Kidney (tissue), 22 donors: ENCODE measurements at places on chromosomes 11 and 22. TPM values are rescaled to one million over a fixed set of nuclear protein-coding genes. Genes with fewer than 3 reads are reported as not detected.

- H3K4me3 ChIP-seq = no peak overlapping the region
- no peaks in the 10 kb centered on the region for H3K27me3 ChIP-seq
- H3K4me1 ChIP-seq = no peaks in the 10 kb centered on the region
These were observed 37.2 kb downstream of the TP53I11 start for GRCh38 chr11:44913502-44913901.

DNA sequence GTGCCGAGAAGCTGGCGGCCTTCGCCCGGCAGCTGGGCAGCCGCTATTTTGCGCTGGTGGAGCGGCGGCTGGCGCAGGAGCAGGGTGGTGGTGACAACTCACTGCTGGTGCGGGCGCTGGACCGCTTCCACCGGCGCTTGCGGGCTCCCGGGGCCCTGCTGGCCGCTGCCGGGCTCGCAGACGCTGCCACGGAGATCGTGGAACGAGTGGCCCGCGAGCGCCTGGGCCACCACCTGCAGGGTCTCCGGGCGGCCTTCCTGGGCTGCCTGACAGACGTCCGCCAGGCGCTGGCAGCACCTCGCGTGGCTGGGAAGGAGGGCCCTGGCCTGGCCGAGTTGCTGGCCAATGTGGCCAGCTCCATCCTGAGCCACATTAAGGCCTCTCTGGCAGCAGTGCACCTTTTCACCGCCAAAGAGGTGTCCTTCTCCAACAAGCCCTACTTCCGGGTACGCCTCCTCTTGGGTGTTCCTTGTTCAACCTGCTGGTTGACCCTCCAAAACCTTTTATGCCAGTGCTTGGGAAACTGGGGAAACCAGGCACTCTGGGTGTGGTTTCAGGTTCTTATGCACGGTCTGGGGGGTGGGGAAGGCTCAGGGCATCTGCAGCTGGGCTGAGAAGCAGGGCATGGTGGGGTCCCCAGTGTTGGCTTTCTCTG, 3.1 kb upstream of the TM7SF2 start:
- H3K27ac ChIP-seq = no peak overlapping the region
- peaks cover 20% of the 10 kb centered on the region for H3K4me1 ChIP-seq
- no peaks in the 10 kb centered on the region for H3K27me3 ChIP-seq
- no peaks in the 10 kb centered on the region for H3K36me3 ChIP-seq
- H3K4me3 ChIP-seq = no peak overlapping the region

- H3K36me3 ChIP-seq = peaks cover 23% of the 10 kb centered on the region
- no peaks in the 10 kb centered on the region for H3K27me3 ChIP-seq
- no peak overlapping the region for H3K27ac ChIP-seq
- no peak overlapping the region for H3K4me3 ChIP-seq
- no peak for DNase-seq
- peaks cover 23% of the 10 kb centered on the region for H3K4me1 ChIP-seq
These were observed 19.1 kb downstream of the MPEG1 start for GRCh38 chr11:59193587-59194130.

DNA sequence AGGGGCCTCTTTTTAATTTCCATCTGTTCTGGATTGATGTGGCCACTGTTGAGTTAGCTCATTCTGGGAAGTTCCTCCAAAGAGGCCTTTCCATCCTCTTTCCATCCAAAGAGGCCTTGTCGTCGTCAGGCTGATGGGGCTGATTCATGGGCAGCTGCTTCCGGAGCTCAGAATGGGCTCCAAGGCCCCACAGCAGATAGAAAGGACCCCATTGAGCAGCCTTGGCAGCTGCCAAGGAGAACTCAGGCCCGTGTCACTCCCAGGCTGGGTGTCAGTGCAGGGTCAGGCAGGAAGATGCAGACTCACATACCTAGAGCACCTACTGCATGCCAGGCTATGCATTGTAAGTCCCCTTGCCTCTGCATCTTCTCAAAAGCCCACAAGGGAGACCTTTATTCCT, 524.1 kb downstream of the MIAT start:
- no peak overlapping the region for H3K27ac ChIP-seq
- H3K36me3 ChIP-seq = no peaks in the 10 kb centered on the region
- DNase-seq = no peak
- H3K27me3 ChIP-seq = no peaks in the 10 kb centered on the region

DNA sequence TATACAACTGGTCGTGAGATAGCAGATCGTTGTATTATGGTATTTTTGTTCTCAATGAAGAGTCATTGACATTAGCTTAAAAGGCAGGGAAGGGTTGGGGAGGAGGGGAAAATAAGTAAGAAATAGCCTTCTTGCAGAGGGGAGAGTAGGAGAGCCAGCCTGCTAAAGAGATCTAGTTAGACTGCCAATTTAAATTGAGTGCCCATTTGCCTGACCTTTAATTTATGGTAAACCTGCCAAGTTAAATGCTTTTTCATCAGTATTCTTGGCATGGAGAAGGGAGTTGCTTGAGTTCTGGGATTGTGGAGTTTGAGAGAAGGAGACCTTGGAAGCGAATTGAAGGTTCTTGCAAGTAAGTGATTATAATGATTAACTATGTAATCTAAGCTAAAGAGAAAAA, 89.0 kb downstream of the FAM83F start:
- no peaks in the 10 kb centered on the region for H3K36me3 ChIP-seq
- no peaks in the 10 kb centered on the region for H3K27me3 ChIP-seq
- no peak overlapping the region for H3K27ac ChIP-seq
- peak overlapping the region; percentile 16 for H3K4me3 ChIP-seq

DNA sequence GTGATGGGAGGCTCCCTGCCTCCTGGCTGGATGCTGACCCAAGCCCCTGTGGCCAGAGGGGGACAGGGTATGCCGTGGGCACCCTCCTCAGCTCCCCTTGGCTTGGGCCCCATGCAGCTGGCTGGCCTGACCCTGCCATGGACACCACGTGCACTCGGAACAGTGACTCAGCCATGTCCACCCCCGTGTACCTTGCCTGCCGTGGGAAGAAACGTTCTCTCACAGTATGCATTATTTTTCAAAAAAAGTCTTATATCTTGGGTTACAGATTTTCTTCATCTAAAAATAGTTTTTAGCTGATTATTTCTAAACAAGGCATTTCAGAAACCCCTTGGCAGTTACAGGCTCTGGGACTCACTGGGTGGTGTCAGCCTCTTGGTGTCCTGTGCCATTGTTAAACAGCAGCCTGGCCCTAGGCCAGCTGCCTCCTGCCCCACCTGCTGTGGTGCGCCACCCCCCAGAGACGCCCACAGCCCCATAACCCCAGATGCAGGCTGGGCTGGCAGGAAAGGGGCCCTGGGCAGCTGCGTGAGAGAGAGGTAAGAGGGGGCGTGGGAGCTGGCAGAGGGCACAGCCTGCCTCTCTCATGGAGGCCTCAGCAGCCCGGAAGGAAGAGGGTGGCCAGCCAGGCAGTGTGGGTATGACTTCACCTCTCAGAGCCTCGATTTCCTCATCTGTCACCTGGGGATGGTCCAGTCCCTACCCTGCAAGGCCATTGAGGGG, 99.8 kb downstream of the MORC2 start:
- no peaks in the 10 kb centered on the region for H3K36me3 ChIP-seq
- H3K4me1 ChIP-seq = no peaks in the 10 kb centered on the region
- H3K4me3 ChIP-seq = no peak overlapping the region
- no peak overlapping the region for H3K27ac ChIP-seq
- DNase-seq = peak; percentile 8
- no peaks in the 10 kb centered on the region for H3K27me3 ChIP-seq

GRCh38 chr11:84817998-84818397, 809.1 kb downstream of the DLG2 start:
- DNase-seq = no peak
- H3K4me3 ChIP-seq = no peak overlapping the region
- no peaks in the 10 kb centered on the region for H3K36me3 ChIP-seq
- H3K27me3 ChIP-seq = no peaks in the 10 kb centered on the region

- no peaks in the 10 kb centered on the region for H3K27me3 ChIP-seq
- H3K36me3 ChIP-seq = no peaks in the 10 kb centered on the region
- H3K4me1 ChIP-seq = no peaks in the 10 kb centered on the region
- DNase-seq = no peak
These were observed 6.6 kb upstream of the MS4A12 start for GRCh38 chr11:60485987-60486386.

DNA sequence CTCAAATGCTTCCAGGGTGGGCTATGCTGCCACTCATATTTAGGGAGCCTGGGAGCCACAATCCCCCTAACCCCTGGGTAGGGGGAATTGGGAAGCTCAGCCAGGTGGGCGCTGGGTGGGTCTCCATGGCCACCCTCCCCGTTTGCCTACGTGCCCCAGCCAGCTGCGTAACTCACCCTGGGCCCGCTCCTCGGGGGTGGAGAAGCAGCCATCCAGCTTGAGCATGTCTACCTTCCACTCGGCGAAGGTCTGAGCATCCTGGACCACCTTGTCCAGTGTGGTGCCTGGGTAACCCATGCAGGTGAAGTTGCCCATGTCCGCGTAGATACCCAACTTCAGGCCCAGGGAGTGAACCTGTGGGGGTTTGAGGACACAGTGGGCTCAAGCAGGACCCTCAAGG, 3.7 kb downstream of the NAGA start:
- H3K4me1 ChIP-seq = peaks cover 3% of the 10 kb centered on the region
- H3K27ac ChIP-seq = no peak overlapping the region
- no peak overlapping the region for H3K4me3 ChIP-seq
- no peaks in the 10 kb centered on the region for H3K27me3 ChIP-seq
- peaks cover 6% of the 10 kb centered on the region for H3K36me3 ChIP-seq

GRCh38 chr22:19687561-19688300, 26.6 kb upstream of the SEPTIN5 start:
- no peak for DNase-seq
- no peak overlapping the region for H3K4me3 ChIP-seq
- H3K4me1 ChIP-seq = no peaks in the 10 kb centered on the region

L3MBTL2 gene
- 25.1 TPM for total RNA-seq

NCAPH2 gene
- total RNA-seq = 41.5 TPM

APOA1 gene
- not detected for total RNA-seq

RCOR2 gene
- 0.76 TPM for total RNA-seq

PRAME gene
- 1.7 TPM for total RNA-seq

PDGFD gene
- 12.2 TPM for total RNA-seq

OR8D4 gene
- not detected for total RNA-seq

DYNC2H1 gene
- total RNA-seq = 30.9 TPM

SLC22A9 gene
- total RNA-seq = not detected

OR5L2 gene
- not detected for total RNA-seq

CLCF1 gene
- 15.8 TPM for total RNA-seq

GLYATL1 gene
- total RNA-seq = 15.7 TPM

GPHA2 gene
- total RNA-seq = not detected
